T follicular helper cell (primary cell): ENCODE measurements at places on chromosomes 3 and 15.

- no peak for DNase-seq
These were observed 5.7 kb upstream of the FRMD4B start for GRCh38 chr3:69391554-69391953.

GRCh38 chr3:130841357-130841756, 52.5 kb upstream of the ATP2C1 start:
- DNase-seq: no peak

DNA sequence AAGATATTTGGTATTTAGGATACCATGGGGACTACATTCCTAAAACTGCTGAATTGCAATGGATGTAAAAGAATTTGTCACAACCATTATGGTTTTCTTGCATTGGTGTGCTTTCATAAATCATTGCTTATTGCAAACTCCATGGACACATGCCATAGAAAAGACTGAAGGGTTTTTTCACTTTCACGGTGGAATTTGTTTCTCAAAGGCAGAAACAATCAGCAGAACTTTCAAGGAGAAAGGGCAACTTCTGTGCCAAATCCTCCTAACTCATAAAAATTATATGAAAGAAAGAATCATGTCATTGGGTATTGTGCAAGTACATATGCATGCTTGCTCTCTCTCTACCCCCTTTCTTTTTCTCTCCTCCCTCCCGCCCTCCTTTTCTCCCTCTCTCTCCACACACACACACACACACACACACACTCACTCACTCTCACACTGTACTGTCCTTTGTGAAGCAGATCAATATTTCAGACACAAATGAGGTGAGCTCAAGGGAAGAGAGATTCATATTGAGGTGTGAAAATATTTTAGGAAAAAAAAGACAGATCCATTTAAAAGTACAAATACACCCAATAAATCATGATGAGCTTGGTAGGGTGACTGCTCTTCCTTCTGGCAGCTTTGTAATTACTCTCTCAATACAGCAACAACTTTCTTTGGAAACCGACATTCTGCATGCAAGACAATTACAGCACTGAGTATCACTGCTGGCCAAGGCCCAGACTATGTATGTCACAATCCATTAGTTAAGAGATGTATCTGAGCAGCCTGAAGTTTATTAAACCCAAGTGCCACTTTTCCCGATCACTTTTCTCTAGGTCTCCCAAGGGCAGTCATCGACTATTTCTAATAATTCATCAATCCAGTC, 492.6 kb downstream of the TUSC7 start:
- no peak for DNase-seq

GRCh38 chr3:171970301-171970788, 69.0 kb upstream of the FNDC3B start:
- no peak for DNase-seq

GRCh38 chr3:53180305-53181023, 19.5 kb downstream of the PRKCD start:
- no peak for DNase-seq
